ENCODE measurements at places on chromosomes 1 and 21. TPM values are rescaled to one million over a fixed set of nuclear protein-coding genes. Genes with fewer than 3 reads are reported as not detected.

The ESRRG gene
- not detected for total RNA-seq

The RASSF5 gene
- 114 TPM for total RNA-seq

The AMY1B gene
- total RNA-seq = not detected

The UBIAD1 gene
- 27.8 TPM for total RNA-seq

The LRRC71 gene
- total RNA-seq = not detected

The B3GALT2 gene
- total RNA-seq = not detected

GRCh38 chr1:68227598-68227997 is 4.7 kb downstream of the WLS start:
- H3K36me3 ChIP-seq = no peaks in the 10 kb centered on the region
- no peak overlapping the region for H3K4me3 ChIP-seq
- H3K4me1 ChIP-seq = peaks cover 15% of the 10 kb centered on the region
- H3K27me3 ChIP-seq = peaks cover 38% of the 10 kb centered on the region
- no peak overlapping the region for H3K27ac ChIP-seq
- DNase-seq = no peak

DNA sequence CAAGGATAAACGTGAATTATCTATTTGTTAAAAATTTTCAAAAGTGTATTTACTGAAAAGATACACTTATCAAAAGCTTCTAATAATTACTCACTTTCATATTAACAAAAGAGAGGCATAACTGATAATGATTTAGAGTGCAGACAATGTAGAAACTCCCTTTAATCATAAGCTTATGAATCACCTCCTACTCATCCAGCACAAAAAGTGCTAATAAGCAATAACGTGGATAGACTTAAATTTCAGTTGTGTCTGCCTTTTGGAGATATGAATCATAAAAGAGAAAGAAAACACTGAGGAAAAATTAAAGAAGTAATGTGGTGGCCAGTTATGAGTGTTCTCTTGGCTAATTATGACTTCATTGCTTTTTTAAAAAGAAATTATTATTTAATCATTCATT is 827.6 kb upstream of the B3GALT2 start:
- no peak for DNase-seq
- H3K27ac ChIP-seq = no peak overlapping the region
- no peaks in the 10 kb centered on the region for H3K4me1 ChIP-seq
- no peaks in the 10 kb centered on the region for H3K27me3 ChIP-seq
- no peaks in the 10 kb centered on the region for H3K36me3 ChIP-seq

DNA sequence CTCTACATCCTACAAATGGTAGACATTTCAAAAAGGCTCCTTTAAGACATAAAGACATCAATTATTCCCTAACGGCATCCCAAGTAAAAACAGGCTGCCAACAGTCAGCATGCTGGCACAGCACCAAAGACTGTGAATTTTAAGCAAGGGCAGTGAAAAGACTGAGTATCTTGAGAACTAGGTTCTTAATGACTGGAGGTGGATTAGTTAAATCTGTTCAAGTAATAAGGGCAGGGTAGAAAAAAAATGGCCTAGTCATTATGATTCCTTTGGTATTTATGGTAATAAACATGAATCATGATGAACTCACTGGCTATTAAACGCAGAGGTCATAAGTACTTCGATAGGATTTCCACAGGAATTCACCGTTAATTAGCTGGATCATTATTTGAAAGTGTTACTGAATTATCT is 75.2 kb downstream of the KIFAP3 start:
- H3K27me3 ChIP-seq = no peaks in the 10 kb centered on the region
- no peak for DNase-seq
- H3K4me3 ChIP-seq = no peak overlapping the region

DNA sequence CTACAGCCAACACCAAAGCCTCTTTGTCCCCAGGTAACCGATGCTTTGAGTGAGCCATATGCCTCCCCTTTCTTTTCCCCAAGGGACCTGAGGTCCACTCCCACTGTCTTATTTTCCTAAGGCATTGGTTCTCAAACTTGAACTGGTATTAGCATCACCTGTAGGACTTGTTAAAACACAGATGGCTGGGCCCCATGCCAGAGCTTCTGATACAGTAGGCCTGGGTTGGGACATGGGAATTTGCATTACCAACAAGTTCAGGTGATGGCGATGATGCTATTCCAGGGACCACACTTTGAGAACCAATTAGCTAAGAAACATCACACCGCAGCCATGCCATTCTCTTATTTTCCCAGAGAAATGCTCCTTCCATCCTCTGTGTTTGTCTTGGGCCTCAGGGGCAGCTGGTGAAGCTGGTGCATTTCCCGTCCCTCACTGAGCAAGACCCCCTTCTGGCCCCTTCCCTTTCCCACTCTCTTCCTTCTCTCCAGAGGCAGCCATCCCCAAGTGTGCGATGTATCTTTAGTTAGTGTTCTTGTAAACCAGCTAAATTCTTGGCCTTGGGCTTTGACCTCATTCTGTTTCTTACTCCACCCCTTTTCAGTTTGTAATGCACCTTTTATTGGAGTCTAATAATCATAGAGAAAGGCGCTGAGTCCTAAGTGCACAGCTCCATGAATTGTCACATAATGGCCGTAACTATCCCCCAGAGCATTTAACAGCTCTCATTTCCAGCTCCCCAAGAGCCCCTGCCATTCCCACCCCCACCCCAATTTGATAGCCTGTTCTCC is 14.2 kb upstream of the TTC22 start:
- no peaks in the 10 kb centered on the region for H3K36me3 ChIP-seq
- H3K27ac ChIP-seq = no peak overlapping the region
- no peak for DNase-seq
- no peaks in the 10 kb centered on the region for H3K4me1 ChIP-seq
- peaks cover 2% of the 10 kb centered on the region for H3K27me3 ChIP-seq

- no peak overlapping the region for H3K4me3 ChIP-seq
- H3K27me3 ChIP-seq = no peaks in the 10 kb centered on the region
- no peak overlapping the region for H3K27ac ChIP-seq
- no peak for DNase-seq
These were observed 106.8 kb downstream of the TOMM20 start for GRCh38 chr1:235021815-235022214.

- H3K4me1 ChIP-seq = no peaks in the 10 kb centered on the region
- H3K27me3 ChIP-seq = peaks cover 28% of the 10 kb centered on the region
- no peak overlapping the region for H3K27ac ChIP-seq
- H3K4me3 ChIP-seq = no peak overlapping the region
- no peaks in the 10 kb centered on the region for H3K36me3 ChIP-seq
- DNase-seq = no peak
These were observed 4.0 kb downstream of the CD247 start for GRCh38 chr1:167514288-167514687.

GRCh38 chr1:183783342-183783741 is 21.6 kb upstream of the RGL1 start:
- no peaks in the 10 kb centered on the region for H3K27me3 ChIP-seq
- H3K4me3 ChIP-seq = no peak overlapping the region
- DNase-seq = no peak

DNA sequence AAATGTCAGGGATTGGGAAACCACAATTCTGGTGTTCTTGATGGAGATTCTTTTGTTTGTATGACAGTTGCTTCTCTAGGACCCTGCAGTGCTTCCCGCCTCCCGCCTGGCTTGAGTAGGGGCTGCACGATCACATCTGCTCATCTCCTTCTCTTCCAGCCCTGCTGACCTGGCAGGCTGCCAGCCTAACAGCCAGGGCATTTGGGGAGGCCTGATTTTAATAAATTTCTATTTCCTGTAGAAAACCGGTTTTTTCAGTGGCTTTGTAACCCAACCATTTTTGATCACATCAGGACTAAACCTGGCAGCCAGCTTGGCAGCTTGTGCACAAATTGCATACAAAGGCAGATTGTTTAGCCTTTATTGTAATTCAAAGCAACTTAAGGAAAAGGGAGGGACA is 78.9 kb downstream of the UBE2U start:
- no peak overlapping the region for H3K27ac ChIP-seq
- H3K36me3 ChIP-seq = no peaks in the 10 kb centered on the region
- no peaks in the 10 kb centered on the region for H3K4me1 ChIP-seq
- no peaks in the 10 kb centered on the region for H3K27me3 ChIP-seq
- H3K4me3 ChIP-seq = no peak overlapping the region

DNA sequence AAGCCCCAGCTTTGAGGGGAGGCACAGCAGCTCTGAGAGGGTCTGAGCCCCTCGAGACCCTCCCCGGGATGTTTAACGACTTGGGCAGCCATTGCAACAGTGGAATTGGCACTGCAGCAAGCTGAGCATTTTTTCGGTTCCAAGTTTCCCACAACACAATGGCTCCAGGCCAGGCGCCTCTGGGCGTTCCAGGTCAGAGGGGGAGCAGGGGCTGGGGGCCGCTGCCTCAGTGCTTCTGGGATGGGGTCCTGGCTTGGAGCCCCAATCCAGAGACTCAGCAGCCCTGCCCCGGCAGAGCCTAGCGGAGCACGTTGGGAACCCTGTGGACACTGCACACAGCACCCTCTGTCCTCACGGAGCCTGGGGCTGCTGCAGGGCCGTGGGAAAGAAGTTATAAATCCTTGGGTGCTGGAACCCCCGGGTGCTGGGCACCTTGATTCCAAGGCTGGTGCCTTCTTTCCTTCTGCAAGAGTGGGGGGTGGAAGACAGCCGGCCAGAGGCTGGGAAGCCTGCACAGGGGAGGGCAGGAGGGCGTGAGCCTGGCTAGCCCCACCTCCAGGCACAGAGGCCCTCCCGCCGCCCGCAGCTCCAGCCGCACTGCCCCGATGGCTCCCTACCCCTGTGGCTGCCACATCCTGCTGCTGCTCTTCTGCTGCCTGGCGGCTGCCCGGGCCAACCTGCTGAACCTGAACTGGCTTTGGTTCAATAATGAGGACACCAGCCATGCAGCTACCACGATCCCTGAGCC is 50.1 kb downstream of the COL18A1 start:
- H3K4me3 ChIP-seq = no peak overlapping the region
- H3K4me1 ChIP-seq = no peaks in the 10 kb centered on the region
- no peaks in the 10 kb centered on the region for H3K27me3 ChIP-seq
- no peaks in the 10 kb centered on the region for H3K36me3 ChIP-seq
- H3K27ac ChIP-seq = no peak overlapping the region

DNA sequence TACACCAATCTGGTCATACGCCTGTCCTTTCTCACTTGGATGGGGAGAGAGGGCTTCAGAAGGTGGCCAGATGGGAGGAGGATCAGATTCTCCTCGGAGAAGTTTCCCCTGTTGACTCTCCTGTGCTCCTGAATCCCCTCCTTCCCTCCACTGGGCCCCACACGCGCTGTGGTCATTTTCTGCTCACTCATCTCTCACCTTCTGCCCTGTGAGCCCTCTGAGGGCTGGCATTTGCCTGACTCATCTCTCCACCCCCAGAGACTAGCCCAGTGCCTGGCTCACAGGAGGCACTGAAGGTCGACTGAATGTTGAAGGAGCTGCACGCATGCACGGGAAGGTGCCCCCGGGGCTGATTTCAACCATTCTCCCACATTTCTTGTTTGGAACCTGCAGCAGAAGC is 14.2 kb downstream of the ABCA4 start:
- no peak for DNase-seq
- H3K27ac ChIP-seq = no peak overlapping the region
- H3K36me3 ChIP-seq = no peaks in the 10 kb centered on the region
- no peak overlapping the region for H3K4me3 ChIP-seq
- H3K27me3 ChIP-seq = peaks cover 31% of the 10 kb centered on the region
- H3K4me1 ChIP-seq = no peaks in the 10 kb centered on the region

DNA sequence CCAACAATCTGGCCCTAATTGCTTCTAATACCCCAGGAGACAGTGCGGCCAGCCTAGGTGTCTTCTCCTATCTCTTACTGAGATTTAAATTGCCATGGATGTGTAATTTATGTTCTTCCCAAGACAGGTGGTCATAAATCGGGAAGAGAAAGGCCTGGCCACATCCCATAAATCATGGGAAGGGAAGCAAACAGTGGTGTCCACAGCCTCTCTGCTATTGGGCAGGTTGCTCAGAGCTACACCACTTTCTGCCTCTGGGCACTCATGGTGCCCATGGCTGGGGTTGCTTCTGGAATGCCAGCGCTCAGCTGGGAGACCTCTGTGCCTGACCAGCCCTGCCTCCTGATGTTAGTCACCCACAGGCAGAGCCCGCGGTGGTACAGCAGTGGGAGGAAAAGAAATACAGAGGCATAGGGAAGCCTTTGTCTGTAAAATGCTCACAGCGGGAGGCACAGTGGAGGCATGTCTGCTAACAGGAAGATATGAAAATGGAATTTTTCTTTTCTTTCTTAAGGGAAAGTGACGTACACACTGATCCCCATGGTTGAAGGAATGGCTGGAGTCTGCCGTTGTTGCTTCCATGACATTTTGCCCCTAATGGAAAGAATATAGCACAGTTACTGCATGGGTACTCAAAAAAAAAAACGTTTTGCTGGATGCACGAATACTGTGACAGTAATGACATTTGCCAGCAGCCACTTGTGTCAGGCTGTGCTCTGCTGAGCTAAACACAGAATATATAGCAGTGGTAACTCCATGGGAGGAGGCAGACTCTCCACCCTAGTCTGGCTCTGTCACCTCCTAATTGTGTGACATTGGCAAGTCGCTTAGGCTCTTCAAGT is 21.9 kb downstream of the MTARC1 start:
- peaks cover 2% of the 10 kb centered on the region for H3K4me1 ChIP-seq
- no peak for DNase-seq
- no peaks in the 10 kb centered on the region for H3K36me3 ChIP-seq
- no peak overlapping the region for H3K27ac ChIP-seq
- H3K27me3 ChIP-seq = peaks cover 4% of the 10 kb centered on the region
- no peak overlapping the region for H3K4me3 ChIP-seq

DNA sequence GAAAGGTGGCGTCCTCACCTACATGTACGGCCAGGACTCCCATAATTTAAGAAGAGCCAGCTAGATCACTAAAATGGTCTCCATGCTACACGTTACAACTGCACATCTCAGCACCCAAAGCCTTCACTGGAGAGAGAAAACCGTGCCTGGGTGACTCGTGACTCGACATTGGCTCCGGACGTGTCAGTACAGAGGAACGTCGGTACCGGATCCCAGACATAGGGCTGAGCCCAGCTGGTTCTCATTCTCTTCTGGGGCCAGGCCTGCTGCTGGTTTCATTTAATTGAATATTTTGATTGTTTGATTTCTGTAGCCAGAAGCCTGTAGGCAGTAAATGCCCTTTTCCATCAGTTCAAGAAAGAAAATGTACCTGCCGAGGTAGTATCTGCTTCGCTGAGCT is 93.1 kb downstream of the HHIPL2 start:
- H3K36me3 ChIP-seq = no peaks in the 10 kb centered on the region
- peaks cover 1% of the 10 kb centered on the region for H3K27me3 ChIP-seq
- peaks cover 12% of the 10 kb centered on the region for H3K4me1 ChIP-seq
- peak overlapping the region; percentile 5 for H3K27ac ChIP-seq

DNA sequence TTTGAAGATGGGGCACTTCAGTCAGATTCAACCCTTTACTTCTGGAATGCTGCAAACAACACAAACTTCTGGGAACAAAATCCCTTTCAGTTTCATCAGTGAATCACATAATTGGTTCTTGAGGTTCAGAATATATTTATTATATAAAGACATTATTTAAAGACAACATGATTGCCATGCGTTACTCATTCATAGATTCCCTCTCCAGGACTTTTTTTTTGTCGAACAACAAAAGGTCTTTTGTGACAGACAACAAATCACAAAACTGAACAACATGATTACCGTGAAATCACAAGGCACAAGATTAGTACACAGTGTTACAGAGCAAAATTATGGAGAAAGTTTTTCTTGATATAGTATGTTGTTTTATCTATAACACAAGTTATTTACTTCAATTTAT is 1815.0 kb downstream of the NCAM2 start:
- H3K27me3 ChIP-seq = no peaks in the 10 kb centered on the region
- H3K27ac ChIP-seq = no peak overlapping the region
- no peak for DNase-seq
- no peaks in the 10 kb centered on the region for H3K36me3 ChIP-seq

GRCh38 chr1:39170731-39171667 is 33.5 kb upstream of the MACF1 start:
- no peak overlapping the region for H3K27ac ChIP-seq
- no peaks in the 10 kb centered on the region for H3K4me1 ChIP-seq
- H3K36me3 ChIP-seq = no peaks in the 10 kb centered on the region
- DNase-seq = no peak
- H3K27me3 ChIP-seq = no peaks in the 10 kb centered on the region
- no peak overlapping the region for H3K4me3 ChIP-seq
